ENCODE measurements at places on chromosomes 3 and 15.
A peak's percentile ranks its signal among the peaks of the same experiment; 100 is the strongest.

- peak; percentile 1 for DNase-seq
Measured at GRCh38 chr3:28317438-28318022, 31.0 kb upstream of the ZCWPW2 start.

DNA sequence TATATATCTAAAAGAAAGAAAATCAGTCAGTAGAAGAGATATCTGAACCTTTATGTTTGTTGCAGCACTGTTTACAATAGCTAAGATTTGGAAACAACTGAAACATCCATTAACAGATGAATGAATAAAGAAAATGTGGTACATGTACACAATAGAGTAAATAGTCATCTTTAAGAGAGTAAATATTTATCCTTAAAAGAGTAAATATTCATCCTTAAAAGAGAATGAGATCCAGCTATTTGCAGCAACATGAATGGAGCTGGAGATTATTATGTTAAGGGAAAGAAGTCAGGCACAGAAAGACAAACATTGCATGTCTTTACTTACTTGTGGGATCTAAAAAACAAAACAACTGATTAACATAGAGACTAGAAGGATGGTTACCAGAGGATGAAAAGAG lies 197.0 kb upstream of the CBLB start:
- DNase-seq, result no peak

- DNase-seq, result no peak
Measured at GRCh38 chr3:5384557-5385236, 197.2 kb downstream of the EDEM1 start.

GRCh38 chr3:4712109-4712508 lies 219.0 kb downstream of the ITPR1 start:
- no peak for DNase-seq

- no peak for DNase-seq
Measured at GRCh38 chr15:46471096-46471495, 836.3 kb downstream of the SQOR start.

- no peak for DNase-seq
Measured at GRCh38 chr15:90489514-90489913, 40.2 kb upstream of the CRTC3 start.

DNA sequence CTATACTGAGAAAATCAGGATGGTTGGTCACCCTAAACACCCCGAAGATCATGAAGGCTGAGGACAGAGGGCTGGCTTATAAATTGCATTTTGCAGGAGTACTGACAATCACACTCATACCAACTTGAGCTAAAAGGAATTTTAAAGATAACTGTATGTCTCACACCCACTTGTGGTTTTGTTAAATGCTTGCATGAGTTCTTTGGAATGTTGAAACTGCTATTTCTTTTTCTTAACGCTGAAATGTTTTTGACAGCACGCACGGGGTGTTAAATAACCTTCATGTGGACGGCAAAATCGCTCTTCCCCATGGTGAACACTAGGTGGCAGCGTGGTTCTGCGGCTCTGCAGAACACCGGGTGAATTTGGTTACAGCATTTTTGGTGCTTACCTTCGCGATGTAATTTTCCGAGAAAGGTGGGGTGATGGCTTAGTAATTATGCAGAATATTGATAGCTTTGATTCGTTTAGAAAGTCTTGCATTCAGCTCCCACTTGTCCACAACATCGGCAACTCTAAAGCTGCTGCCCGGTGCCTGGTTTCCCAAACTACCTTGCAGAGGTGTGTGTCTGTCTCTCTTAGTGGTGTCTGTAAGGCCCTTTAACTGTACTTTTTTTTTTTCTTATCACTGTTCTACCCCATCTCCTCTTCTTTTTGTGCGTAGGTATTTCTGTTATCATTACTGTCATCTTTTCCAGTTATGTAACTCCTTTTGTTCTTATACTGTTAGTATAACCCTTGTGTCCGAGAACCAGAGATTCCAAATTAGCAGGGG lies 51.7 kb downstream of the ARNT2 start:
- peak; percentile 27 for DNase-seq

GRCh38 chr3:176159796-176160195 lies 1037.5 kb downstream of the TBL1XR1 start:
- DNase-seq, result no peak

- no peak for DNase-seq
Measured at GRCh38 chr3:144556392-144556791, 584.8 kb downstream of the DIPK2A start.

DNA sequence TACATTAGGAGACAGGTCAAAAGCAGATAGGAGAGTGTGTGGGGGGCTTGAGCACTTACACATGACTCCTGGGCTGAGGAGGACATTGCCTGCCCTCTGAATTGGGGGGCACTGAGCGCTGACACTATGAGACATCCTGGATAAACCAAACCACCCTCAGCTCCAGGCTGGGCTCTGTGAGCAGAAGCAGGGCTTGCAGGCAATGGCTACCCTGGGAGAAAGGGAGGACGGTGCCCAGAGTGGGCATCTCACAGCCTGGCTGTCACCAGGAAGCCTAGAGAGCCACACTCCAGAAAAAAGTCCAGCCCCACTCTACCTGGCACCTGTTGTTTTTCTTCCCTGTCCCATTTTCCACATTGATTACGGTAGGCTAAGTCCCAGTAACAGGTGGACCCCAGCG lies 8.2 kb upstream of the KLF13 start:
- no peak for DNase-seq

- DNase-seq, result no peak
Measured at GRCh38 chr3:53711387-53711786, 134.8 kb downstream of the CHDH start.

GRCh38 chr15:95439922-95440376 lies 890.6 kb upstream of the NR2F2 start:
- DNase-seq, result no peak

- no peak for DNase-seq
Measured at GRCh38 chr3:151209654-151210053, 6.6 kb upstream of the GPR171 start.

- no peak for DNase-seq
Measured at GRCh38 chr15:70382762-70383458, 285.2 kb upstream of the TLE3 start.

- no peak for DNase-seq
Measured at GRCh38 chr3:47652142-47652541, 73.5 kb upstream of the CSPG5 start.

- DNase-seq, result no peak
Measured at GRCh38 chr3:56921573-56922453, 120.1 kb upstream of the ARHGEF3 start.

- no peak for DNase-seq
Measured at GRCh38 chr3:62367763-62368195, 5.6 kb downstream of the FEZF2 start.

GRCh38 chr15:68295014-68295805 lies 17.7 kb downstream of the FEM1B start:
- no peak for DNase-seq

DNA sequence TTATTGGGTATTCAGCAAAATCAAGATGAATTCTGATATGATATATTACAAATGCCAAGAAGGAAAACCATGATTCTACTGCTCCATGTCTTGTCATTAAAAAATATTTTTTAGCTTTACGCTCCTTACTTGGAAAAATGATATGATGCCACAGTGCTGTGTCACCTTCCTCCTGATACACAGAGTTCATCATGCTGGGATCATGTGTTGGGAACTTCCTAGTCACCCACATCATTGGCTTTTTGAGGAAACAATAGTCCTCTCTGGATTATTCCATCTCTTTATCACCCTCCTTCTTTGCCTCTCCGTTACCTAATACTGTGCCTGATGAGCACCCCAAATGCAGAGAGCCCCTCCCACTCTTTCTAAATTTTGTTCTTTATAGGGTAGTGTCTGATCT lies 94.3 kb upstream of the PFN2 start:
- no peak for DNase-seq

Measured in effector memory CD4-positive, alpha-beta T cell (primary cell).